ENCODE measurements at places on chromosomes 12 and 14. TPM values are rescaled to one million over a fixed set of nuclear protein-coding genes. Genes with fewer than 3 reads are reported as not detected.

Gene CAPZA3
- not detected for total RNA-seq

Gene RDH16
- 0.32 TPM for total RNA-seq

- no peaks in the 10 kb centered on the region for H3K27me3 ChIP-seq
- H3K27ac ChIP-seq = no peak overlapping the region
- no peaks in the 10 kb centered on the region for H3K4me1 ChIP-seq
- DNase-seq = no peak
- H3K36me3 ChIP-seq = no peaks in the 10 kb centered on the region
- no peak overlapping the region for H3K4me3 ChIP-seq
Observed at GRCh38 chr14:32514236-32514635, 185.1 kb downstream of the AKAP6 start.

DNA sequence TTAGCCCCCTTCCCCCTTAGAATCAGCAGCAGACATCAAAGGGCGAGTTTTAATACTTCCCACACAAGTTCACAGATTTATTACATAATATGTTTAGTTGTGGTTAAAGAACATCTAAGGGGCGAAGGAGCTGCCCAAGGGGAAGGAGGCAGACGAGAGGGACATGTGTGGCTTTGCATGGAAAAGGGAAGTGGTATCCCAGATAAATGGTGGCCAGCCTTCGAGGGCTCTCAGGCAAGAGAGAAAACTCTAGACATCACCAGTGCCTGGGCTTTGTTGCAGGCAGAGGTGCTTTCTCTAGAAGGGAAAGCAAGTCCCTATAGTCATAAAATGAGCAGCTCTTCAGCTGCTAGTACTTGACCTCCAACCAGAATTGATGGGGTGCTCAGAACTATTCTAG, 121.2 kb downstream of the CACNA1C start:
- H3K27ac ChIP-seq = no peak overlapping the region
- H3K4me3 ChIP-seq = no peak overlapping the region

GRCh38 chr12:100733817-100734593, 60.6 kb upstream of the ANO4 start:
- H3K36me3 ChIP-seq = no peaks in the 10 kb centered on the region
- no peak overlapping the region for H3K4me3 ChIP-seq
- H3K27ac ChIP-seq = no peak overlapping the region

DNA sequence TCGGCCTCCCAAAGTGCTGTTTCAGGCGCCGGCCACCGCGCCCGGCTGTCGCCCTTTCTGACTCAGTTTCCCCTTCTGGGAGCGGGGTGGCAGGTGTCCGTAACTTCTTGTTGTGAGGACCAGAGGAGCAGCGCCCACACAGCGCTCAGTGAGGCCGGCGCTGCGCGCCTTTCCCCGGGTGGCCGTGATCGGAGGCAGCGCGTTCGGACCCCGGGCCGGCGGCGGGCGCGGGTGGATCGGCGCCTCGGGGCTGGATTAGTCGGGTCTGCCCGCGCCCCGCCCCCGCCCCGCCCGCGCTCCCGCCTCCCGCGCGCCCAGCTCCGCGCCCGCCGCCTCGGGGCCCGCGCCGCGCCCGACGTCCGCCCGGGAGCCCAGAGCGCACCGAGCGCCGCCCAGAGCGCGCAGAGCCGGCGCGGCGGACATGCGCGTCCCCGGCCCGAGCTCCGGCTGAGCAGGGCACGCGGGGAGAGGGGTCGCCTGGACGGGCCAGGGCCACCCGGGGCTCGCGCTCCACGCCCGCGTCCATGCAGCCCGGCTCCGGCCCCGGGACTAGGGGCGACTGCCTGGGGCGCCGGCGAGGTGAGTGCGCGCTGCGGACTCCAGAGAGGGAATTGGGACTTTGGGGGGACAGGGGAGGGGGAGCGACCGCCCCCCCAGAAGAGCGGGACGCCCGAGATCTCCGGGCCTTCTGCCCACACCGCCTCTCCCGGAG, 50.6 kb downstream of the LRCOL1 start:
- no peak overlapping the region for H3K27ac ChIP-seq
- H3K4me1 ChIP-seq = peaks cover 9% of the 10 kb centered on the region
- no peaks in the 10 kb centered on the region for H3K27me3 ChIP-seq
- no peak for DNase-seq
- peak overlapping the region; percentile 60 for H3K4me3 ChIP-seq
